ENCODE measurements at places on chromosomes 11 and 22. TPM values are rescaled to one million over a fixed set of nuclear protein-coding genes. Genes with fewer than 3 reads are reported as not detected.

GRCh38 chr11:66312549-66313320 is 4.1 kb downstream of the CD248 start:
- DNase-seq = peak; percentile 98

DNA sequence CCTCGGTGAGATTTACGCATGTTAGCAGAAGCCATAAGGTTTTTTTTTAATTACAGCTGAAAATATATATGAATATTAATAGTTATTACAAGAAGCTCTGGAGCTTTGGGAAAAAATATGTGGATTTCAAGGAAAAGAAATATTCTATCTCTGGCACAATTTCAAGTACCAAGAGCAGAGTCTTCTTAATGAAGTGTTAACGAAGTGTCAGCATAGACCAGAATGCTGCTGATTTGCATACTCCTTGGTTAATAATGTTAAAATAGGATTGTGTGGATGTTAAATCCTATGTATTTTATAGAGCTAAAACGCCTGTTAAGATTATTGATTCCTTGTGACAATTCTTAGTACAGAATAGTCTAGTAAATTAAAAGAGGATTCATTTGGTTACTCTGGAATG is 57.0 kb upstream of the FAT3 start:
- DNase-seq = no peak

- DNase-seq = no peak
These were observed 28.2 kb downstream of the C2CD3 start for GRCh38 chr11:74142624-74143023.

GRCh38 chr11:74450318-74450717 is 17.0 kb downstream of the KCNE3 start:
- DNase-seq = no peak

DNA sequence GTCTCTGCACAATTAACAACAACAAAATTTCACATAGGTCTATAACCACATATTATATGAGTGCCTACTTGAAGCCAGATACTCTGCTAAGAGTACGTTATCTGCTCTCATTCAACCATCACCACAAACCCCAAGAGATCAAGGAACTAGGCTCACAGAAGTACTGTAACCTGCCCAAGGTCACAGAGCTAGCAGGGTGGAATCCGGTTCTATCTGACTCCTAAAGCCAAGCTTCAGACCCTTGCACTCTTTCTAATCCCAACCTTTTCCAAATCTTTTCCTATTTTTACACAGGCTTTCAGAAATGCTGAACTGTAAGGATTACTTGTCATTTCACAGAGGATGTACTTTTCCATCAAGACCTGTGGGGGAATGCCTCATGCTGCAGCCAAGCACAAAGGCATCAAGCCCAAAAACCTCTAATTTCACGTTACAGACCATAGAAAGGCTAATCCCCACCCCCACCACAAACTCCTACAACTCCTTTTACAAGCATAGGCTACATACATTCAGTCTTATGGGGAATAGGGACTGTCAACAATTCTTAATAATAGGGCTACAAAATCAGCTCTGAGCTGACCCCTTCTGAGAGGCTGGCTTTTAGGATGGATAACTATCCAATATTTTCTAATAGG is 927 bp downstream of the PRCP start:
- DNase-seq = no peak

Gene PHF5A
- 53.0 TPM for total RNA-seq

GRCh38 chr11:126480410-126481302 is 125.2 kb downstream of the ST3GAL4 start:
- DNase-seq = peak; percentile 88
